AG09319 (cell line): ENCODE measurements at places on chromosomes 3 and 15.

DNA sequence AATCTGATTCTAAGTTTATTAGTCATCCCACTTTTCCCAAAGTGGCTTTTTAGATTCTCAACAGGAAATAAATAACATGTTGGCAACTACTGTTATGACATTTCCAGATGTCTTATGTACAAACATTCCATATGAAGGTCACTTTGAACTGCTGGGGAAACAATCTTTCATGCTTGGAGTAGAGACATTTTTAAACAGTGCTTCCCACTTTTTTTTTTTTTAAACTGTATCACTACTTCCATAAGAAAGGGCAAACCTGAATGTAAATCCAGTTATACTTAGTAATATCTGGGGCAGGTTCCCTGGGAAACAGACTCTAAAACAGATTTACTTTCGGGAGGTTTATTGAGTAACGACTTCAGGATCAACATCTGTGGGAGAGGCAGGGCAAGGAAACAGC is 473.8 kb downstream of the TAFA4 start:
- DNase-seq, result no peak

DNA sequence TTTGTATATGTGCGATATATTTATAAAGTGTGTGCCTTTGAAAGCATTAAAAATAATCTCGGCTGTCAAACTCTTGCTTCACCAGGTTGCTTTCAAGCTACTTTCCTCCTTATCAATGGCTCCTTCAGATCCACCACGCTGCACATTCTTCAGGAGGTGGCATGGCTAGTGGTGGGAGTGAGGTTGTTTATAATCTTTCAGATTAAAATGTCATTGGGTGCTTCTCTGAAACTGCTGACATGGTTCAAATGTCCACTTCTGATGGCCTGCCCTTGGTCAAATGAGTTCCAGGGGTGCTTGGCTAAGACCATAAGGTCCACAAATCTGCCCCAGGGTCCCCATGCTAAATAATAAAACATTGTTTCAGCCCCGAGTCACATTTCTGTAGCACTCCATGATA is 36.7 kb downstream of the ARHGAP31 start:
- DNase-seq, result no peak

GRCh38 chr3:172939651-172940293 is 189.2 kb downstream of the ECT2 start:
- DNase-seq, result no peak

GRCh38 chr3:84637272-84637671 is 321.5 kb upstream of the CADM2 start:
- DNase-seq, result no peak

GRCh38 chr3:156899951-156900350 is 73.8 kb downstream of the LEKR1 start:
- no peak for DNase-seq

DNA sequence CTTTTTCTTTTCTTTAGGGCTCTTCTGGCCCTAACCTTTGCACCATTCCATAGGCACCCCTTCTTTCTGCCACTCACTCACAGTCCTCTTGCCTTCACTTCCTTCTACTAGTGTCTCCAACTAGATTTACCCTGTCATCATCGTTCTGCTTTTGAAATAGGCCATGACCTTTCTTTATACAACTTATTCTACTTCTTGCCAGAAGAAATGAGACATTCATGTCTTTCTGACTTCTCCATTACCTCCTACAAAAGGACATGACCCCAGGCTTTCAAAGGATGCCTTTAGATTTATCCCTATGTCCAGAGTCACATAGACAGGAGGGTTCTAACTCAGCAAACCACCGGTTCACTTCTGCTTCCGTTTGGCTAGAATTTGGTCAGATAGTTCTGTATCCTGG is 336.4 kb upstream of the LRRFIP2 start:
- DNase-seq, result no peak

DNA sequence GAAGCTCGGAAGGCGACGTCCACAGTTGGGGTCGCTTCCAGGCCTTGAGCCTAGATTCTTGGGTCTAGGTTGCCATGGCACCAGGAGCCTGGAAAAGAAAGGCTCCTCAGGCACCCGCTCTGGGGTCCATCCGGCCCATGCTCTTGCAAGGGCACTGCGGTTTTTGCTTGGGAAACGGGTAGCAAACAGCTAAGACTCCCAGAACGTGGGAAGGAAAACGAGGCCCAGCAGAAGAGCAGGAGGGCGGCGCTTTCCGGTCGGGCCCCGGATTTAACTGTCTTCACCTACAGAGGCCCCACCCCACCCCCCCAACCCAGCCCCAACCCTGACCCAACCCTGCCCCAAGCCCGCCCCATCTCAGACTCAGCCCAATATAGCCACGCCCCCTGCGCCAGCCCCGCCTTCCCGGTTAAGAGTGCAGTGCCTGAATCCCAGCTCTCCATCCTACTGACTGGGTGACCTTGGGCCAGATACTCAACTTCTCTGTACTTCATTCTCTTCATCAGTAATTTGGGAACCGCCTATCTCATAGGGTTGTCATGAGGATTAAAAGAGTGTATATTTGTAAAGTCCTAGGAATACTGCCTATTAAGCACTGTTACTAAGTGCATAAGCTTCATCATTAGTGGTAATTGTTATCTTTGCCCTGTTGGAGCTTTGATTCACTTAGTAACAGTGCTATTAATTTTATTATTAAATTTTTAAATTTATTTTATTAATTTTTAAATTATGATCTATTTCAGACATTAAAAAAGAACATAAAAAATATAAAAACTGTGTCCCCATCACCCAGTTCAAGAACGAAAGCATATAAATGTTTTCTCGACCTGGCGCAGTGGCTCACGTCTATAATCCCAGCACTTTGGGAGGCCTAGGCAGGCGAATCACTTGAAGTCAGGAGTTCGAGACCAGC is 28.4 kb upstream of the SMAD6 start:
- DNase-seq, result no peak
